ENCODE measurements at places on chromosomes 16 and 17.

DNA sequence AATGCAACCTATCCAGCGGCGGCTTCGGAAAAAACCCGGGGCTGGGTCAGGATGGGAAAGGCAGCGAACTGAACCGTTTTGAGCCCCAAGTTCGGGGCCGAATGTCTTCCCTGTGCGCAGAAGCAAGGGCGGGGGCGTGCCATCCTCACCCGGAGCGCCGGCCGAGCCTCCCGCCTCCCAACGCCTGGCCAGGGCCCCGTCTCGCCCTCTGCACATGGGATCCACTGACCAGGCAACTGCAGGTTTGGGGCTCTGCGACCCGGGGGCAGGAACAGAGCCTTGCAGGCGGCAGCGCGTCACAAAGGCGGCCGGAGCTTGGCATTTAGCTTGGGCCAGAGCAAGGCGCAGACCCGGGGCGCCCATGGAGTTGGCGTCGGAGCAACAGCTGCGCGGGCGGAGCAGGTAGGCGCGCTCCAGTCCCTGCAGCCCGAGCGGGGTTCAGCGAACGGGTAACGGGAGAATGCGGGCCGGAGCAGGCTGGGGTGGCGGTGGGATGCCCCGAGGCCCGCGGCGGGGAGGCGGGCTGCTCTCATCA lies at the start of gene FBXO39:
TSS of gene FBXO39 (plus strand) at position 345 of the 535 bp plus-strand sequence. CDS start 3,654 bp downstream, outside the sequence.
- DNase-seq: no peak

GRCh38 chr17:17575360-17576251 lies 15.9 kb downstream of the PEMT start:
- DNase-seq: no peak

- no peak for DNase-seq
These were observed 218.8 kb upstream of the FOXF1 start for GRCh38 chr16:86291491-86291890.

DNA sequence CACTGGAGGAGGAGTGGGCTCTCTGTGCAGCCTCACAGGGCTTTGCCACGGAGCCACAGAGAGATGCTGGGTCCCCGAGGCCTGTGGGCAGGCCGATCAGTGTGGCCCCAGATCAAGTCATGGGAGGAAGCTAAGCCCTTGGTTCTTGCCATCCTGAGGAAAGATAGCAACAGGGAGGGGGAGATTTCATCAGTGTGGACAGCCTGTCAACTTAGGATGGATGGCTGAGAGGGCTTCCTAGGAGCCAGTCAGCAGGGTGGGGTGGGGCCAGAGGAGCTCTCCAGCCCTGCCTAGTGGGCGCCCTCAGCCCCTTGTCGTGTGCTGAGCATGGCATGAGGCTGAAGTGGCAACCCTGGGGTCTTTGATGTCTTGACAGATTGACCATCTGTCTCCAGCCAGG lies 3.9 kb downstream of the NXPH3 start:
- DNase-seq: no peak

DNA sequence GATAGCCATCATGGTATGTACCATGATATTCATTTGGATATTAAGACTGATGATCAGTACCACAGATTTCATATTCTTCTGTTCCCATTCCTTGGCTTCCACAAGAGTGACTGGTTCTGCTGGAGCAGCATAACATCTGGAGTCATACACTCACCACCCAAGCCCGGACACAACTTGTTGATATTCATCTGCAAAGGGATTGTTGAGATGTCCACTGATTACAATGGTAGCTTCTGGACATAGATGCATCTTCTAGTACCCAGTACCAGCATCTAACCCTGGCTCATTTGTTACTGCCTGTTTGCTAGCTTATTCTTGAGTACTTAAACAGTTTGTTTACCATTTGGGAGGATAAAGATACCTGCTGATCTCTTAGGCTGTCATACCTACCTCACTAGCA lies 235.7 kb upstream of the AXIN2 start:
- no peak for DNase-seq

- DNase-seq: no peak
These were observed 508.0 kb downstream of the WWOX start for GRCh38 chr16:78607465-78607864.

DNA sequence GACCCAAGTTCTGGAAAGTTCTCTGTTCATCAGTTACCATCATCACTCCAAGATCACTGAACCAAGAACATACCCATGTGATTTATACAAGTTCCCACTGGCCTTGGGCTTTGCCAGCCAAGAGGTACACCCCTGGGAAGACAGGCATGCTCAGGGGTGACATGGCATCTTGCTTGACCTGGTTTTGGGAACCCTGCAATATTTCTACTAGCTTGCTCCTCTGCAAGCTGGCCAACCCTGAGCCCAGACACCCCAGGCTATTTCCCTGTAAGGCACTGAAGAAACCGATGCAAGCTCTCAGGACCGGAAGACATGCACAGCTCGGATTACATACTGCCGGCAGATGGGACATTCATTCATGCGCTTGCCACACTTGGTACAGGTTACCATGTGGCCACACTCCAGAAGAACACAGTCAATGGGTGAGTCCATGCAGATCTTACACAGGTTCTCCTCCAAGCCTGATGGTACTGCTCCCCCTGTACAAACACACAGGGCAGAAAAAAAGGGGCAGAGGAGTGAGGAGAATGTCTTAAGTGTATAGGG lies 31.4 kb downstream of the LIG3 start:
- DNase-seq: no peak

- no peak for DNase-seq
These were observed 137.9 kb upstream of the ZKSCAN2 start for GRCh38 chr16:25395528-25395927.

- DNase-seq: no peak
These were observed 612 bp downstream of the PSMD12 start for GRCh38 chr17:67365738-67366192.

DNA sequence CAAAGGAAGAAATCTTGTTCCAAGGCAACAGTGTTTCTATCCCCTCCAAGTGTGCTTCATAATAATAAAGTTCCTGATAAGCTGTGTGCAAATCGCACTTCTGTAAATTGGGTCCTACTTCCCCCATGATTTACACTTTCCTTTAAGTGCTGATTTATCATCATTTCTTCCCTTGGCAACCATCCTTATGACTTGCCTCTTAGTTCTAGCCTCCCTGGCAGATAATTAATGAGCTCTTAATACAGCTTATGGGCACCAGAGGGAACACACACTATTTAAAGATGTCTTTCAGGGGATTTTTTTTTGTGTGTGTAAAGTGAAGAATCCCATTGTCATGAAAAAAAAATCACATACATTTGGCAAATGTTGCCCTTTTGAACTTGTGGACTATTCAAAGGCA lies 101.6 kb upstream of the MPHOSPH6 start:
- DNase-seq: no peak

DNA sequence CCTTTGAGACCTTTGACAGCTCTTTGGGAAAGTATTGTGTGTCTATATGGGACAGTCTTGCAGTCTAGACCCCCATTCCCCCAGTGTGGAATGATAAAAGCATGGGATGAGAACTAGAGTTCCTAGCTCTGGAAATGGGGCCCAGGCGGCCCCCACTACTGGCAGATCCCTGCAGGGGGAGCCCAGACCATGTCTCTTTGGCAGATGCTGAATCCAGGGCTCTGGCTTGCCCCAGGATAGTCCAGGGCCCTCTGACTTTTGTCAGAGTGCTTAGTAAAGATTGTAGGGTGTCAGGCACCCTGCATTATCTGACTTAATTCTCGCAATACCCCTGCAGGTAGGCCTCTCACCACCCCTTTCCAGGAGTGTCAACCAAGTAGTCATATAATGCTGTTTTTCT lies 8.3 kb downstream of the ALKBH5 start:
- no peak for DNase-seq

- DNase-seq: no peak
These were observed 13.5 kb downstream of the SDR42E1 start for GRCh38 chr16:81997738-81998137.

DNA sequence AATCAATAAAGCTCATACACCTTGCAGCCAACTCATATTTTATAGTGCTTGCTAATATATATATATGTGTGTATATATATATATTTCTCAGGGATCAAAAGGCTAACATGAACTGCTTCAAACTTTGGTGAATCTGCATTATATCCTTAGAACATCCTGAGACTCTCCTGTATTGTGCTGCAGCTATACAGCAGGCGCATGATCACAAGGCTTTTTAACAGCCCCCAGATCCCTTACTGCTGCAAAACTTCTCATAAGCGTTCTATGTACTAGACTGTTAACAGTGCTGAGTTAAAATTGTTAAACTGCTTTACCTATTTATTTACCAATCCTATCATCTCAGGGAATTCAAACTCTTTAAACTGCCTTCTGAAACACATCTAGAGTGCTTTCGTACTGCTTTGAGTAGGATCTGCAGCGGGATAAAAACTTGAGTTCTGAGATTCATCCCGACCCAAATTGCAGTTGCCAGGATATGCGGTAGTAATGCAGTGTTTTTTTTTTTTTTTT lies 1.3 kb downstream of the GPATCH8 start:
- DNase-seq: no peak

GRCh38 chr16:24758373-24758772 lies 28.9 kb downstream of the TNRC6A start:
- no peak for DNase-seq

DNA sequence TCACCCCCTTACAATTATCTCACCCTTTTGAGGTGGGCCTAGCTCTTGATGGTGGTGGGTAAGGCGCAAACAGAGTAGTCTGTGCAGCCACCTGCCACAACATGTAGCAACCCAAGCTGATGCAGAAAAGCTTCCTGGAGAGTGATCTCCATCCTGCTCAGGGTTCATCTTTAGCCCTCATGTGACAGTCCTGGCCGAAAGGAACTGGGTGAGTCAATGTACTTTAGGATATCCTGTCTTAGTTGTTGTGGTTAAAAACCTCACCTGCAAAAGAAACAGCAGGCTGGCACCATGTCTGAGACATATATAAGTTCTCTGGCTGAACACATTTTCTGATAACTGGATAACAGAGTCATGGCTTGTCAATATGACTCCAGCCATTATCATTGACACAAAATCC lies 183.5 kb upstream of the CPHXL start:
- DNase-seq: no peak

- no peak for DNase-seq
These were observed 323.6 kb downstream of the C16orf95 start for GRCh38 chr16:86993426-86994110.

DNA sequence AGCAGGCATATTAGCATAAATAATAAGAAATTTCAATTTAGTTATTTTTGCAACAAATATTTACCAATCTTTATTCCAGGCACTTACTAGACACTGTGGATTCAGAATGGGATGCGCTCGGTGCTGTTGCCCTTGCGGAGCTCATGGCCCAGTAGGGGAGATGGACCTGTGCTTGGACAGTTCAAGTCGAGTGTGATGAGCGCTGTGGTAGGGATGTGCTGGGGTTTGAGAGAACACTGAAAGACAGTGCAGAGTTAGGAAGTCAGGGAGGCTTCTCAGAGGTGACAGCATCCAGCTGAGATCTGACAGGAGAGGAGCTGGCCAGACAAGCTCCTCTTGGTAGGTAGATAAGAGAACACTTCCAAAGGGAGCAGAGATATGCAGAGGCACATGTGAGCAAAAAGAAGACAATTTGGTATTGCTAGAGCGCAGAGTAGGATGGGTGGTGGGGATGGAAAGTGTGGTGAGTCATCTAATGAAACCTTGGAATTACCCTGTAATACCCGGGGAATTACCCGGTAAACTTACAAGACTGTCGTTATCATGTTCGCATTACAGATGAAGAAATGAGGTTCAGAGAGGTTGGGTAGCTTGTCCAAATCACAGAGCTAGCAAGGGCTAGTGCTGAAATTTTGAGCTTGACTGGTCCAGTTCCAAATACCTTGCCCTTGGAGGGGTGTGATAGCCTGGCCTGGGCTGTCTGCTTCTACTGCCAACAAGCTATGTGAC lies 298.1 kb upstream of the N4BP1 start:
- DNase-seq: no peak

DNA sequence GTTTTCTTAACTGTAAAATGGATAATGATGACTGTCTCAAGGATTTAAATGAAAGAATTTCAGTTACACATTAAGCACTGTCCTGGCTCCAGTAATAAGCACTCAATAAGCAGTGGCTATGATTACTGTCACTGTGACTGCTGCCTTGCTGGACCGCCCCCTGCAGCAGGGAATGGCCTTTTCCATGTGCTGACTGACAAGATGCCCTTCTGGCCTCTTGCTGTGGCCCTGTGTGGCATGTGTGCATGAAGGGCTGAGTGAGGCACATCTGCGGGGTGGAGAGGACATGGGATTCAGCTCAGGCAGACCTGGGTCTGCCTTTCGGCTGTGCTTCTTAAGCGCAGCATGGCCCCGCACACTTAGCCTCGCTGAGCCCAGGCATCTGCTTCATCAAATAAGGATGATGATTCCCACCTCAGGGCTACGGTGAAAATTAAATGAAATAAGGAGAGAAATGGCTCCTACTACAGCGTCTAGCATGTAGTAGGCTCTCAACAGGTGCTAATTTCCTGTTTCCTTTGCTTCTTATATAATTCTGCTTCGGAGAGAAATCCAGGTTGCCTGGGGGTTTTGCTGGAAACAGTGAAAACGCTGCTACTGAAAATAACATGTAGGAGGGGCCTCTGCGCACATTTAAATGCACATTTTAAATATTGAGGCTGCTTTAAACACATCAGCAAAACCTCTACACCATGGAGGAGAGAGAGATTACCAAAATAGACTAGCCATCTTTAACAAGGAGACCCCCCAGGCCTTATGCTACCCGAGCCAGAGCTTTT lies 183.9 kb downstream of the PARN start:
- DNase-seq: no peak

DNA sequence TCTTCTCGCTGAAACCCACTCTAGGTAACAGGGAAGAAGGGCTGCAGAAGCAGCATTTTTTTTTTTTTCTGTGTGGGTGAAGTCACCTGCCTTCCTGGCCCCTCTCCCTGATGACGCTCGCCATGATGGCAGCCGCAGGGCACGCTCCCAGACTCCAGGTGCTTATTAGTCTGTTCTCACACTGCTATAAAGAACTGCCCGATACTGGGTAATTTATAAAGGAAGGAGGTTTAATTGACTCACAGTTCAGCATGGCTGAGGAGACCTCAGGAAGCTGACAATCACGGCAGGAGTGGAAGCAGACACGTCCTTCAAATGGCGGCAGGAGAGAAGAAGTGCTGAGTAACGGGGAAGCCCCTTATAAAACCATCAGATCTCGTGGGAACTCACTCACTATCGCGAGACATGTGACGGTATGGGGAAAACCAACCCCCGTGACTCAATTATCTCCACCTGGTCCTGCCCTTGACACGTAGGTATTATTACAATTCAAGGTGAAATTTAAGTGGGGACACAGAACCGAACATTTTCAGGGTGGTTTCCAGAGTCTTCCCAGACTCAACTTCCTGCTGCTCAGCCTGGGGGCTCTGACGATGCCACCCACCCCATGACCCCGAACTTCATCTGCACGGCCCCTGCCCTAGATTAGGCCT lies 34.9 kb upstream of the NLRP1 start:
- DNase-seq: no peak

- peak; percentile 45 for DNase-seq
These were observed 55.8 kb upstream of the B4GALNT2 start for GRCh38 chr17:49076573-49077384.

DNA sequence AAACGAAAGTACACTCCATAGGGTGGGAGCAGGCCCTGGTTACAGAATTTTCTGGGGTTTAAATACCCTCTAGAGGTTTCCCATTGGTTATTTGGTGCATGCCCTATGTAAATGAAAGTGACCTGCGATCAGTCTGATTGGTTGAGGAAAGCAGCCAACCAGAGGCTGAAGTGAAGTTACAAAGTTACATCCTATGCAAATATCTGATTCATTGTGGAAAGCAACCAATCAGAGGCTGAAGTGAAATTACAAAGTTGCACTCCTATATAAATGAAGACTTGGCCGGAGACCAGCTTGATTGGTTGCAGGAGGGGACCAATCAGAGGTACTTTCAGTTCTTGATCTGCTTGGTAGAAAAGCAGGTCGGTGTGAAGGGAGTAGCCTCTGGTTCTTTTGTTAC lies 24.4 kb downstream of the NAA60 start:
- DNase-seq: no peak

GRCh38 chr17:10198509-10199249 lies at the start of gene GAS7:
GAS7 (minus strand) TSS chr17:10198606.
- DNase-seq: no peak
